ENCODE measurements at places on chromosomes 1 and 21.

DNA sequence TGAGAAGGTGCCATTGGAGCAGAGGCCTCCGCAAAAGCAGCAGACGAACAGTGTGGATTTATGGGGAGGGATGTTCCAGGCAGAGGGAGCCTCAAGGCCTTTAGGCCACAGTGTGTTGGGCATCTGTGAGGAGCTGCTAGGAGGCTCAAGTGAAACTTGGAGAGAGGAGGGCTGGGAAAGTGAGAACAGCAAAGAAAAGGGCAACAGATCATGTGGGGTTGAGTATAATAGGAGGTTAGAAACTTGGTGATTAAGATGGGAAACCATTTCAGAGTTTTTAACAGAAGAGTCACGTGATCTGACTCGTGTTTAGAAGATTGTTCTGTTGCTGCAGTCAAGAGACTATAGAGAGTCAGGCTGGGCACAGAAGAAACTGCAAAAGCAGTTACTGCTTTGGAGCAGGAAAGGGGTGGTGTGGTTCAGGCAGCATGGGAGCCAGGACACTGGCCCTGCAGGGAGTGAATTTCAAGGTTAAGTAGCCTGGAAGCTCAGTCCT, 277.0 kb downstream of the DISC1 start:
- DNase-seq: no peak

GRCh38 chr1:53822931-53823330, 15.2 kb downstream of the NDC1 start:
- DNase-seq: no peak

GRCh38 chr1:116686175-116686574, 18.6 kb upstream of the IGSF3 start:
- no peak for DNase-seq

DNA sequence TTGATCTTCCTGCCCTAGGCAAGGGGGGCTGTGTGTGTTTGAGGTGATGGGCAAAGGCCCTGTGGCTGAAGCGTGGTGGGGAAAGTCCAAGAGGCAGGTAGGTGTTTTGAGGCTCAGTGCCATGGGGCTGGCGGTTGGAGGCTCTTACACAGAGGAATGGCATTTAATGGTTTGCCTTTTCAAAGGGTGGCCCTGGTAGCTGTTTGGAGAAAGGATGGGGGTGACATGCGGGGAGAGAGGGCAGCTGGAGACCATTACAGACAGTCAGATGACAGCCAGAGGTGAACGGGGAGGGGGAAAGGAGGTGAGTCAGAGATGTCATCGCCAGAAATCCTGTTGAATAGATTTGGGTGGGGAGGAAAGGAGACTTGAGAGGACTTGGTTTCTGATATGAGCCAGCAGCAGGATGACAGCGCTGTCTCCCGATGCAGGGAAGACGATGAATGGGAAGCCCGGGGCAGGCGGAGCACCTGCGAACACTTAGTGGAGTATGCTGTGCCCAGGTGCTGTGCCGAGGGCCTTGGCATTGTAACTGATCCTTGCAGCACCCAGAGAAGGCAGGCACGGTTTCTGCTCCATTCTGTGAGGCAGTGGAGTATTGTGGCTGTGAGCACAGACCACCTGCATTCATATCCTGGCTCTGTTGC, 56.3 kb downstream of the MAN1C1 start:
- DNase-seq: no peak

GRCh38 chr1:240343966-240344365, 252.3 kb downstream of the FMN2 start:
- DNase-seq: no peak

DNA sequence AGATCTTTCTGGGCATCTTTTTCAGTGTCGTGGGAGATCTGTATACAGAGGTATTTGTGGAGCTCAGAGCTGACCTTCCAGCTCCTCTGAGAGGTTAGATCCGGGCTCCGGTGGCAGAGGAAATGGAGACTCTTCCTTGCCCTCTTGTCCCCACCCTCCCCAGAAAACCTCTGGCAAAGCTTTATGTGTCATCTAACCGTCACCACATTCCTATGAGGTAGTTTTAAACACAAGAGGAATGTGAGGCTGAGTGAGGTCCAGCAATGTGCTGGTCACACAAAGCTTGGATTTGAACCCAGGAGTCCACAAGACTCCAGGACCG, 1.2 kb downstream of the CD160 start:
- no peak for DNase-seq

GRCh38 chr1:54967372-54967771, 13.1 kb upstream of the TMEM61 start:
- no peak for DNase-seq

All from cerebellar nuclear complex (tissue), 1 donor.